Activated T-helper 17 cell treated with anti-CD3 and anti-CD28 coated beads, Interleukin-2, amount 50 U/mL, for 72 hours (primary cell): ENCODE measurements at places on chromosomes 12 and 14. TPM values are rescaled to one million over a fixed set of nuclear protein-coding genes. Genes with fewer than 3 reads are reported as not detected.

Gene CINP
- total RNA-seq = 33.5 TPM

Gene ANGEL1
- total RNA-seq = 10.7 TPM

Gene BEGAIN
- total RNA-seq = 2.1 TPM

DNA sequence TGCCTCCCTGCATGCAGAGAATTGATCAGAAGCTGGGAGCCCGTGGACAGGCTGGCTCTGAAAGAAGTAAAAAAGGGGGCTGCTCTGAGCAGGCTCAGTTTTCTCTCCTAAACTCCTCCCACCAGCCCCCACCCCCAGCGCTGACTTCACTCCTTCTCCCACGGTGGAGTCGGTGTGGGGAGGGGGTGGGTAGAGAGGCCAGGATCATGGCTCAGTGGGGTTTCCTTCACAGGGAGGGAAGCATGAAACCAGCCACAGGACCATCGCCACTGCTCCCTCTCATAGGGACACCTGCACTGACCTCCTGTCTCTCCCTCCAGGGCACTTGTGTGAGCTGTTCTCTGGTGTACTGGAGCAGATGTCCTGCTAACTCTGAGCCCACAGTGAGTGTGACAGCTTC lies 78.9 kb downstream of the STAB2 start:
- ATAC-seq = no peak

- no peak for ATAC-seq
Observed at GRCh38 chr14:94054936-94055335, 26.1 kb downstream of the DDX24 start.

- no peak for ATAC-seq
Observed at GRCh38 chr12:101459642-101460346, 15.3 kb upstream of the SPIC start.

DNA sequence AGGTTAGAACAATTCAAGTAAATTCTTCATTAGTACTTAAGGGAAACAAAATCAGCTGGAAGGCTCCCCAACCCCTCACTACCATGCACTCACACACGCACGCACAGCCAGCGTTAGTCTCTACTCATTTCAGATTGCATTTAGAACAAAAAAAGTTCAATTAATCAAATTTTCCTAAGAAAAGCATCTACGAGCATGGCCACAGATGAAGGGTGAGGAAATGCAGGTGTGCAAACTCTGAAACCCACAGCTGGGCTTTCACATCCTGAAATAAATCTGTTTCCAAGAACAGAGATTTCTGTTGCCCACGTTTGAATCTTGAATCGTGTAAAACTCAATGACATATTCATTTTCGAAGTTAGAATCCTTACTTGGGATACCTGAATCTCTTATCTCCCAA lies 62.6 kb downstream of the SEL1L start:
- peak; percentile 77 for ATAC-seq

DNA sequence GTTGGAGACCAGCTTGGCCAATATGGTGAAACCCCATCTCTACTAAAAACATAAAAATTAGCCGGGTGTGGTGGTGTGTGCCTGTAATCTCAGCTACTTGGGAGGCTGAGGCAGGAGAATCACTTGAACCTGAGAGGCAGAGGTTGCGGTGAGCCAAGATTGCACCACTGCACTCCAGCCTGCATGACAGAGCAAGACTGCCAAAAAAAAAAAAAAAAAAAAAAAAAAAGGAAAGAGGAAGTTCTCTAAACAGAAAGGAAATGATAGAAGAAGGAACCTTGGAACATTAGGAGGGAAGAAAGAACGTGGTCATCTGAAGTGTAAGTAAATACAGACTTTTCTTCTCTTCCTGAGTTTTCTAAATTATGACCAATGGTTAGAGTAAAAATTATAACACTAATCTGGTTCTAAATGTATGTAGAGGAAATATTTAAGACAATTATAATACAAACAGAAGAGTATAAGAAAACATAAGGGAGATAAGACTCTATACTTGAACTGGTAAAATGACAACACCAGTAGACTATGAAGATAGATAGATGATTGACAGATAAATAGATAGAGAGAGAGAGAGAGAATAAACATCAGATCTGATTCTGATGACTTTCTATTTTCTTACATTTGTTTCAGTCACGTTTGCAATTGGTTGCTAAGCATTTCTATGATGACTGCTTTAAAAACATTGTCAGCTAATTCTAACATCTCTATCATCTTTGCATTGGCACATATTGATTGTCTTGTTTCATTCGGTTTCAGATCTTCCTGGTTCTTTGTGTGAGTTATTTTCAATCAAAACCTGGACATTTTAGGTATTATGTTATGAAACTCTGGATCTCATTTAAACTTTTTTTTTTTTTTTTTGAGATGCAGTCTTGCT lies 12.9 kb upstream of the CORO1C start:
- ATAC-seq = no peak

- ATAC-seq = no peak
Observed at GRCh38 chr14:103739466-103739792, 23.8 kb downstream of the ZFYVE21 start.

DNA sequence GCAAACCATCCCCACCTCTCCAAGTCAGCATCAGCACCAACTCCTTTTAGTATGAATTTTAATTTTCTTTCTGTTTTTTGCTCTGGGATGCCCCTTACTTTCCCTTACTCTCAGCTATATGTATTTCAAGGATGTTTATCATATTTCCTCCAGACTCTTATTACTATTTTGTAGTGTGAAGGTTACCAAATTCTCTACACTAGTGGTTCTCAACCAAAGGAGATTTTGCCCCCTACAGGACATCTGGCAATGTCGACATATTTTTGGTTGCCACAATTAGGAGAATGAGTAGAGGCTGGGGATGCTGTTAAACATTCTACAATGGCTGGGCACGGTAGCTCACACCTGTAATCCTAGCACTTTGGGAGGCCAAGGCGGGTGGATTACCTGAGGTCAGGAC lies 29.1 kb upstream of the SOS2 start:
- ATAC-seq = peak; percentile 70

DNA sequence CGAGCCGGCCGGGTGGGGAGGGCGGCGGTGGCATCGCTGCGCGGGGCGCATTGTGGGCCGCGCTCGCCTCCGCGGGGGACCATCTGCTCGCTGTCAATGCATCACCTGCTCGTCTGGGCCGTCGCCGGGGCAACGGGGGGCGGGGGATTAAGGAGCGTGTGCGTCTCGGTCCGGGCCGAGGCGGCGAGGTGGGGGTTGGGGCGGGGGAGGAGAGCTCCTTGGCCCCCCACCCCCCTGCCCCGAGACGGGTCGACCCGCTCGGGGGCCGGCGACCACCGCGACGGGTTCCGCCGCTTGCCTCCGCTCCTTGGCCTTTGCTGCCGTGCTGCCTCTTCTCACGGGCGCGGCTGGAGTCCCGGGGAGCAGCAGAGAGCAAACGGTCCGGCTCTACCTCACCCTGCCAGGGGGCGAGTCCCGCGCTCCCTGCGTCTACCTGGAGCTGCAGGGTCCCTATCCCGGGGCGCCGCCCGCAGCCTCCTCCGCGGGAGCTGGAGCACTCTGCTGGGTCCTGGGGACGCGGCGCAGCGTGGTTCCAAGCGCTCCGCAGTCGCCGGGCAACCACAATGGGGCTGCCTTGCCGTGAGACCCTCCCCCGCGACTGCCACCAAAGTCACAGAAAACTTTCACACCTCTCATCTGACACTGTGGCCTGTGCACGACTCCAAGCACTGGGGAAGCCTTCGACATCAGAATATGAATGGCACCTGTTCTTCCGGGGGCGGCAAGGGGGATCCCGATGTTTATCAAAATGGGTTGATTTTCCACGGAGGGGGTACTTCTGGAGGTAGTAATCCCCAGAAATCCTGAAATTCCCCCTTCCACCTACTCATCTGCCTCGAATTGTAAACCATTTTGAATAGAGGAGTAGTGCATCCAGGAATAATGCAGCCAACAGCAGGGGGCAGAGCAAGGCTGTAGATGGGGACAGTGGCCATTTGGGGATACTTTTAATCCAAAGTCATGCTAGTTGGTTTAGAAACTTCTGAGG lies at the start of gene C12orf42:
TSS of gene C12orf42 (minus strand) at position 500 of the 988 bp plus-strand sequence. CDS start 17,542 bp downstream, outside the sequence.
- ATAC-seq = peak; percentile 34

- no peak for ATAC-seq
Observed at GRCh38 chr12:44711736-44712135, 164.4 kb downstream of the NELL2 start.

DNA sequence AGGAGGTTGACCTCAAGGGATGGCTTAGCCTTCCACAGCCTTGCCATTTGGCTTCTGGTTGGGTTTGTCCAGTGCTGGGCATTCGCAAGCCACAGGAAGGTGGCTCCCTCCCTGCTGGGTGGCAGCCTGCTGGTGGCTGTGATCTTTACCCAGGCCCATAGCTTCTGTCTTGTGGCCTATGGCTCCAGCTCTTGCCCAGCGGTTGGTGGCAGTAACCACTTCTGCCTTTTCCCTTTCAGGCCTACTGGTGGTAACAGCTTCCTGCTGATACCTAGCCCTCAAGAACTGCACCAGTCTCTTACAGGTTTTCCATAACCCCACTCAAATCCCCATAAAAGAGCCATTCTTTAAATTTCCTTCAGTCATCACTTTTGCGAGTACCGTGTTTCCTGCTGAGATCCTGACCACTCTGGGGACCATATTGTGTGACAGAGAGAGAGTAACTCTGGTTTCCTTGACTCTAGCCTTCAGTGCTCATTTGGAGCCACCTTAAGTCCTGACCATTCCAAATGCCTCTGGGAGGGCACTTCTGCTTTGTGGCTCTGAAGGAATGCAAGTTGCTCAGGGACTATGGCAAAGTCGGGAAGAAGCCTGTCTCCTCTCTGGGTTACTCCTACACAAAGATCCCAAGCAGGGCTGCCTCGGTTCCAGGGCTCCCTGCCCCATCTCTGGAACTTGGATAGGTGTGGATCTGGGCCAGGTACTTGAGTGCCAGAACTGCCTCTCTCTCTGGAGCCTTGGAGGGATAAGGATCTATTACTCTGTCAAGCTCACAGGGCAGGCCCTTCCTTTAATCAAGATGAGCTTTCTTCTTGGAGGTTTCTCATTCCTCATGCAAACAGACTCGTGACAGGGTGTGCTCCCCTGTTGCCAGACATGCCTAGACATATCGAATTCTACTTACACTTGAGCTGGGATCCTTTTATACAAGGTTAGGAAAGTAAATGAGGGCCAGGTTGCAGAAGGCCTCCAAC lies 2.9 kb upstream of the NYNRIN start:
- ATAC-seq = no peak

DNA sequence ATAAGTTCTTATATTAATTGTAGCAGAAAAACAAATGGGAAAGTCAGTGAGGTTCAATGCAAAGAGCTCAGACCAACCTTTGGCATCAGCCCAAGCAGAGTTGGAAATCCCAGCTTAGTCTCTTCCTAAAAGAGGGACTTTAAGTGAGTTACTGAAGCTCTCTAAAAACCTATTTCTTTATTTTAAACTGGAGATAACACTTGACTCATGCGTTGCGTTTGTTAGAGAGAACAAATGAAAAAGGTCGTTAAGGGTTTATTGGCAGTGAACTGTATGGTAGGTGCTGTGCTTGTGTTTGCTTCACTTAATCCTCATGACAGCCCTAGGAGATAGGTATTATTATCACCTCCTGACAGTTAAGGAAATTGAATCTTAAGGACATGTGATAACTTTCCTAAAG lies 396.5 kb downstream of the RAD51B start:
- ATAC-seq = no peak

GRCh38 chr14:25049568-25050268 lies at the start of gene STXBP6:
STXBP6 (minus strand) TSS chr14:25050147; CDS start chr14:24974818, 75,329 bp downstream.
- no peak for ATAC-seq

DNA sequence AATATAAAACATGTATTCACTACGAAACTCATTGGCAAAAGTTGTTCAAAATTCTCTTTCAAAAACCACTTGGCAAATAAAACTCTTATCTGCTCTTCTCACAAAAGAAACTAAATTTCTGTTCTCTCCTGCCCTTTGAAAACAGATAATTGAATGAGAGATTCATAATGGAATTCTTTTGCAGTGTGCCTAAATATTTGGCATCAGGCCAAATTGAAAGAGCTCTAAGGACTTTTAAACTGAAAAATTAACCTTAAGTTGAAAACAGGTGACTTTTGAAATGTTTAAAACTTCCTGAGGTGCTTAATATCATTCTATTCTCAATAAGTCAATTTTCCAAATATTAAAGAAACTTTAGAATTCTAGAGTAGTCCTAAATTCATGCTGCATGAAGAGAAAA lies 136.4 kb downstream of the FSCB start:
- no peak for ATAC-seq

- no peak for ATAC-seq
Observed at GRCh38 chr14:59185676-59186075, 2.8 kb upstream of the DAAM1 start.

GRCh38 chr12:45130881-45131281 lies 80.0 kb upstream of the DBX2 start:
- ATAC-seq = peak; percentile 60

- peak; percentile 41 for ATAC-seq
Observed at GRCh38 chr14:104689881-104690711, 678 bp downstream of the INF2 start.

GRCh38 chr12:113440947-113441782 lies 19.0 kb downstream of the SDSL start:
- no peak for ATAC-seq

DNA sequence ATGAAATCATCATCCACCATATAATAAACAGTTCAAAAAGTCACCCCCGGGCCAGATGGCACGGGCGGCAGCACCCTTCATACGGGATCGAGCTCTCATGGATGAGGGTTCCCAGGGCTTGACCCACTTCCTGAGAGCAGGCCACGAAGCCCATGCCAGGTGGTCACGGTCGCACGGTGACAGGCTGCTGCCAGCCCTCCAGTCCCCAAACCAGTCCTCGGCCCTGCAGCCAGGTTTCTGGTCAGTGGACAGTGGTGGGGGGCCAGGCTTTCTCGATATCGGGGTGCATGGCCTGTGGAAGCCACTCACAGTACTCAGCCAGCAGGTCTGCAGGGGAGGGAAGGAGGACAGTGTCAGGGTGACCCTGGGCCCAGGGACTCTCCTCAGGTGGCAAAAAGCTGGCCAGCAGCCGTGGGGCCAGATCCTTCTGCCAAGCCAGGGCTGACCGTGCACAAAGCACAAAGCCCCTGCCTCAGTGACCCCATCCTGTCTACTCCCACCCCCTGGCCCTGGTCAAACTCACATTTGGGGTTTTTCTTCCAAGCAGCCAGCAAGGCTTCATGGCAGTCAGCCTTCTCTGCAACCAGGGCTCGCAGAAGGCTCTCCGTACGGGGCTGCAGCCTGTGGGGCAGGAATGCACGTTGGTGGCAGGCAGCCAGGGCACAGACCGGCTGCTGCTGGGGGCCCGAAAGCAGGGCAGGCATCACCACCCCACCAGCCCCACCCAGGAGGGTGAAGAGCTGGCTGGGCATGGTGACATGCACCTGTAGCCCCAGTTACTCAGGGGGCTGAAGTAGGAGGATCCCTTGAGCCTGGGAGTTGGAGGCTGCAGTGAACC lies 33.3 kb upstream of the UBC start:
- ATAC-seq = no peak
